ENCODE measurements at places on chromosomes 7 and 10.

DNA sequence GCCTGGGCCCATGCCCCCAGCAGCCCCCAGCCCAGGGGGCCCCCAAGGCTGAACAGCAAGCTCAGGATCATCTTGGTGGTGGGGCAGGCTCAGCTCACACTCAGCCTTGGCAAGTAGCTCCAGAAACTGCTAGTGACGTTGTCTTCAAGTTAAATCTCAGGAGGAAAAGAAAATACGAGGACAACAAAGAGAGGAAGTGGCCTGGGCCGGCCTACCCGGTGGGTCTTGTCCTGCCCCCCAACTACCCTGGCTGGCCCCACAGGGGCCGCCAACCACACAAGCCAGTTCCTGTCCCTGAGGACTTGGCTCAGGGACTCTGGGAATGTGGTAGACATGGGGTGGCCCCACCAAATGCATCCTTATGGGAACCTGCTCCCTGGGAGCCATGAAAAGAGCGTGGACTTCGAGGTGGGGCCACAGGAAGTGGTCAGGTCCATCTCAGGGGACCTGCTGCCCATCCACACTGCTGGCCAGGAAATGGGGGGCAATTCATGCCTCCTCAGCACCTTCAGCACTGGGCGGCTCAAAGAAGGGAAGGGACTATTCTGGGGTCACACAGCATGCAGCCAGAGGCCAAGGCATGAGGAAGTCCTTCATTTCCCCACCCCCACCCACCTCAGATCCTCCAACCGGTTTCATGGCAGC lies at the start of gene MMRN2:
TSS of gene MMRN2 (minus strand) at position 145 of the 645 bp plus-strand sequence. CDS start at position 71, 74 bp downstream.
- no peak for DNase-seq

GRCh38 chr7:142516038-142516501 lies 233.2 kb upstream of the PRSS1 start:
- DNase-seq, result no peak

- DNase-seq, result no peak
Observed at GRCh38 chr7:29040579-29040925, 82.4 kb upstream of the TRIL start.

GRCh38 chr7:6533893-6534495 lies 17.3 kb downstream of the GRID2IP start:
- no peak for DNase-seq

GRCh38 chr7:108066486-108066885 lies 63.5 kb upstream of the LAMB1 start:
- DNase-seq, result no peak

DNA sequence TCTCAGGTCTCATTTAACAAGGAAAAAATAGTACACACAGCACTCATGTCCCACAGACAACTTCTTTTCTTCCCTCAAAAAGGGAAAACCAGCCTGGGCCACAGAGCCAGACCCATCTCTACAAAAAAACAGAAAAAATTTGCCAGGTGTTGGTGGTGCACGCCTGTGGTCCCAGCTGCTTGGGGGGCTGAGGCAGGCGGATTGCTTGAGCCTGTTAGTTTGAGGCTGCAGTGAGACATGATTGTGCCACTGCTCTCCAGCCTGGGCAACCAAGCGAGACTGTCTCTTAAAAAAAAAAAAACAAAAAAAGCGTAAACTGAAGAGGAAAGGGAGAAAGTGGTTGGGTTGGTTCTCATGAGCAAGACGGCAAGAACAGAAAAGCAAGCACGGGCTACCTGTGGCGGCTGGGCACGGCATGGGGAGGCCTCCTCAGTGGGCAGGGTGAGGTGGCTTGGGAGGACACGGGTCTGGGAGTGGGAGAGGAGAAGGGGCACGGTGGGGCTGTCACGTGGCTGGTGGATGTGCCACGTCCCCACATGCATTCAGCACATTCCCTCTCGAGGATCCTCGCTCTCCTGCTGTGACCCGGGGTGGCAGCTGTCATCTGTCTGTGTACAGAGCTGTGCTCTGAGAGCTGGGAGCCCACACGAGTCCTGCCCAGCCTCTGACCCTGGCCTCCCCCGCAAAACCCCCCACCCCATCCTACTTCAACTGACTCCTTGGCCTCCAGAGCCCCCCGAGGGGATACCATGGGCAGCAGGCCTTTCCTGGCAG lies 219.7 kb downstream of the MLLT10 start:
- no peak for DNase-seq

- no peak for DNase-seq
Observed at GRCh38 chr7:157577796-157578339, 241.1 kb downstream of the DNAJB6 start.

GRCh38 chr7:1432411-1433082 lies 26.7 kb downstream of the MICALL2 start:
- DNase-seq, result peak; percentile 70

DNA sequence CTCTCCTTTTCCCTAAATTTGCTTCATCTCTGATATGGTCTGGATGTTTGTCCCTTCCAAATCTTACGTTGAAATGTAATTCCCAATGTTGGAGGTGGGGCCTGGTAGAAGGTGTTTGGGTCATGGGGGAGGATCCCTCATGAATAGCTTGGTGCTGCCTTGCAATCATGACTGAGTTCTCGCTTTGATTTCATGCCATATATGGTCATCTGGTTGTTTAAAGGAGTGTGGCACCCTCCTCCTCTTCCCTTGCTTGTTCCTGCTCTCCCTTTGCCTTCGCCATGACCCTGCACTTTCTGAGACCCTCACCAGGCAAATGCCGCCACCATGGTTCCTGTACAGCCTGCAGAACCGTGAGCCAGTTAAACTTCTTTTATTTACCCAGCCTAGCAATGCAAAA lies 14.5 kb downstream of the NOBOX start:
- no peak for DNase-seq

GRCh38 chr10:104351061-104351702 lies 2.5 kb upstream of the CFAP58 start:
- DNase-seq, result no peak

DNA sequence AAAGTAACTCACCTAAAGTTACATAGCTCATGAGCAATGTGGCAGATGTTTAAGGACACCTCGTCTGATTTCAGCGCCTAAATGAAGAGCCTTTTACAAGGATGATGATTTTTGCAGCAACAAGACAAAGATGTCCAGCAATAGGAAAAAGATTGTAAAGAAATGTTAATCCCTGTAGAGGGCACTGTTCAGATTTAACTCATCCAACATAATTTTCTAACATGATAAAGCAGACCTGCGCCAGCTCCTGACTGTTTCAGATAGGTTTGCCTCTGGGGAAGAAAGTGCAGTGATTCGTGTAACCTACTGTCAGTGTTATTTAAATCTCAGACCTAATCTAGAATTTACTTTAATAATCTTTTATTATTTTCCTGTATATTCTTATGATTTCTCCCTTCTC lies 595.2 kb downstream of the AUTS2 start:
- DNase-seq, result no peak

DNA sequence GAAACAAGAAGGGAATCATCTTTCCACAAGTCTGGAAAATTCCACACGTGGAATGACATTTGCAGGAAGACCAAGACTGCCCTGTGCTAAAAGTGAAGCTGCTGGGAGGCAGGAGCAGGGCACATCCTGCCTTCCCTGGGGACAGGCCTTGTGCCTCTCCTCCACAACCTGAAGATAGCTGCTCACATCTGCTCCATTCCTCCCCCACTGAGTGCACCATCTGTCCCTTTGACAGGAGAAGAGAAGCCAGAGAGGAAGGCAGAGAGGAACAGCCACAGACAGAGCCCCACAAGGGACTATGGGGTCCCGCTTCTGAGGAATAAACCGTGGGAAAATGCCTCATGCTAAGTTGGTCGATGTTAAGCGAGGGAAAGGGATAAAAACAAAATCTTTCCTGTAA lies 15.9 kb upstream of the FAM171A1 start:
- DNase-seq, result no peak

DNA sequence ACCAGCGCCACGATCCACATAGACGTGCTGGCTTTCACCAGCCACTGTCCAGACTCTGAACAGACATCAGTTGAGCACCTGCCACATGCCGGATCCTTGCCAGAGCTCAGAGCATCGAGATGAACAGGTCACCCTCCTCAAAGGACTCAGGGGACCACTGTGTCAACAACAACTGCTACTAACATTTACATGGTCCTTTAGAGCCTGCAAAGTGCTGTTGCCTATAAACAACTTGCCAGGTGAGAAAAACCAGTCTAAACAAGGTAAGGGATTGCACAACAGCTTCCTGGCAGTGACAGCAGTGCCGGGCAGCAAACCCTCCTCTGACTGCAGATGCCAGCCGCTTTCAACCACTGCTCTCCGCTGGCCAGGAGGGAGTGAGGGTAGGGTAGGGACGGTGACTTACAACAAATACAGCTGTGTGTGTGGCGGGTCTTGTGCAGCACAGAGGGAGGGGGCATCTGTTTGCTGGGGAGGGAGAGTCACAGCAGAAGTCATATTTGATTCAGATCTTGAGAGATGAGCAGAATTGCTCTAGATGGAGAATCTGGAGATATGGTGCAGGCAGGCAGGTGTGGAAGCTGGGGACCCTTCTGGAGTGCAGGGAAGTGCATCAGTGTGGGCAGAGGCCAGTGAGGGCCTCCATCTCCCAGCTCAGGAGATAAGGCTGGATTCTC lies 32.8 kb upstream of the RHEB start:
- peak; percentile 94 for DNase-seq

GRCh38 chr7:17289074-17289645 lies 9.3 kb upstream of the AHR start:
- no peak for DNase-seq

GRCh38 chr7:54838175-54838910 lies 79.3 kb upstream of the SEC61G start:
- DNase-seq, result no peak

GRCh38 chr7:32525839-32526238 lies 30.6 kb downstream of the AVL9 start:
- no peak for DNase-seq

- peak; percentile 16 for DNase-seq
Observed at GRCh38 chr7:70856901-70857630, 274.9 kb upstream of the GALNT17 start.

DNA sequence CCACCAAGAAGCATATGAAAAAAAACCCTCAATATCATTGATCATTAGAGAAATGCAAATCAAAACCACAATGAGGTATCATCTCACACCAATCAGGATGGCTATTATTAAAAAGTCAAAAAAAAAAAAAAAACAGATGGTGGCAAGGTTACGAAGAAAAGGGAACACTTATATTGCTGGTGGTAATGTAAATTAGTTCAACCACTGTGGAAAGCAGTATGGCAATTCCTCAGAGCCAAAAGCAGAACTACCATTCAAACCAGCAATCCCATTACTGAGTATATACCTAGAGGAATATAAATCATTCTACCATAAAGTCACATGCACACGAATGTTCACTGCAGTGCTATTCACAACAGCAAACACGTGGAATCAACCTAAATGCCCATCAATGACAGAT lies 46.0 kb downstream of the CNOT4 start:
- no peak for DNase-seq

DNA sequence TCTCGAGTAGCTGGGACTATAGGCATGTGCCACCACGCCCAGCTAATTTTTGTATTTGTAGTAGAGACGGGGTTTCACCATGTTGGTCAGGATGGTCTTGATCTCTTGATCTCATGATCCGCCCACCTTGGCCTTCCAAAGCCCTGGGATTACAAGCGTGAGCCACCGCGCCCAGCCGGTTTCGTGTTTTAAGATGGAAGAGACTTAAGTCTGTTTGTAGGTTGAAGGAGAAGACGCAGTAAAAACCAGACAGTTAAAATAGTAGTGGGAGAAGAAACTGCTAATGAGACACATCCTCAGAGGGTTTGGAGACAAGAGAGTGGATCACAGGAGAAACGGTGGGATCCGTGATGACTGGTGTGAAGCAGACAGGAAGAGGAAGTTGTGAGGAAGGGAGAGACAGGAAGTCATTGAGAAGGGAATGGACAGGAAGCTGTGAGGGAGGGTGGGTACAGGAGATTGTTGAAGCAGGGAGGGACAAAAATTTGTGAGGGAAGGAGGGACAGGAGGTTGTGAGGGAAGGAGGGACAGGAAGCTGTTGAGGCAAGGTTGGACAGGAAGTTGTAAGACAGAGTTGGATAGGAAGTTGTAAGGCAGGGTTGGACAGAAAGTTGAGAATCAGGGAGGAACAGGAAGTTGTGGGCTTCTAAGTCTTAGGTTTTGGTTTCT lies 115.5 kb downstream of the WDFY4 start:
- no peak for DNase-seq

DNA sequence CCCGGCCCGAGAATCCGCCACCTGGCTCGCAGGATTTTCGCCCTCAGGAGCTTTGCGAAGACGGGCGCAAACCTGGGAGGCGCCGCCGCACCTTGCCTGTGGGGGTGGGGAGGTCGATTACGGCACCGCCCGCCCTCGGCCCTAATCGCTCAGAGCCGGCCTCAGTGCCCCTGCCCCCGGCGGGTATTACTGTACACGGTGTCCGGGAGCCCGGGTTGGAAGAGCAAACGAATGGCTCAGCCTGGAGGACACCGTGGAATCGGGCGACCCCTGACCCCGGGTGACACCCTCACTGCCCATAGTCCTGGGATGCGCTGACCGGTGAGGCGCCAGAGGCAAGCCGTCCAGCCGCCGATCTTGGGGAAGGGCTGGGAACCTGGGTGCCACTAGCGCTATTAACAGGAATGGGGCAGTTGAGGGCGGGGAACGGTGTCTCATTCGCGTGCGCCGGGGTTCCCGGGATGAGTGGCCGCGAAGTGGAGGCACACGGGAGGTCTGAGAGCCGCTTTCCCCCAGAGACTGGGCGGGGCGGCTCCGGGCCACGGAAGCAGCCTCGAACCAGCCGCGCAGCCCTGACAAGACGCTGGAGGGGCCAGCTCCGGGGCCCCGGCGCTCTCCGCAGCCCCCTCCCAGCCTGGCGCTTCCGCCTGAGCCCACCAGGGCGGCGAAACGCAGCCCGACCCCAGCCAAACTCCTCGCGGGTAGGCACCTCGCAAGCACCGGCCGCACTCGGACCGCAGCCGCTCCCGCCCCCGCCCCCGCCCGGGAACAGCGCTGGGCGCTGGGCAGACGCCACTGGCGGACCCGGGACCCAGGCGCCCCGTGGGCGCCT lies 167.5 kb downstream of the NRF1 start:
- DNase-seq, result no peak

DNA sequence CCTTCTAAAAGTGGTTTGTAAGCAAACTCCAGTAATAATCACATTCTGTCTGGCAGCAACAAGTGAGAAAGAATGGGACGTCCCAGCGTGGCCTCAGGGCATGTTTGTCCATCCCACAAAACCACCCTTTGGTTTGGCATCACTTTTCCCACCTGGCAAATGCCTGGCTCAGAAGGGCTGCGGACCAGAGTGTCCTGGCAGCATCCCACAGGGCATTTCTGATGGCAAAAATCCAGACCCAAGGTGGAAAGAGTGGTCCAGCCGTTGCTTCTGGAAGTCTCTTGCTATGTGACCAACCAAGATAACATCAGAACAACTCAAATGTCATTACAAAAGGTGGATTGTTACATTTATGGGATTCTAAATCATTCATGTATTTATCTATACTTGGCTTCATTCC lies 174.4 kb downstream of the CREB5 start:
- DNase-seq, result no peak
